ENCODE measurements at places on chromosomes 6 and 20.

GRCh38 chr6:72553531-72554511 lies 68.0 kb upstream of the KCNQ5 start:
- no peak for DNase-seq

DNA sequence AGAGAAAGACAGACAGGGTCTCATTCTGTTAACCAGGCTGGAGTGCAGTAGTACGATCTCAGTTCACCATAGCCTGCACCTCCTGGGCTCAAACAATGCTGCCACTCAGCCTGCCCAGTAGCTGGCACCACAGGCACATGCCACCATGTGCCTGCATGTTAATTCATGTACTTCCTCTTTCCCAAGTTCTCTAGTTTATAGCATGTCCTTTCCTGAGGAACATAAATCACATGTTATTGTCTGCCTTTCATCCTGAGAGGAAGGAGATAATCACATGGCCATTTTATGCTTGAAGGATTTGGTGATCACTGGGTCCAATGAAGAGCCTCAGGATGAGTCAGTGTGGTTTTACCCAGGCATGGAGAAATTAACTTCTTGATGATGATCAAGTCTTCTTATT lies 47.9 kb downstream of the COL11A2 start:
- DNase-seq = peak; percentile 87

- DNase-seq = peak; percentile 64
These were observed 3.5 kb downstream of the CTNNBL1 start for GRCh38 chr20:37697314-37697713.

GRCh38 chr6:7513529-7513928 lies 27.9 kb upstream of the DSP start:
- DNase-seq = no peak

DNA sequence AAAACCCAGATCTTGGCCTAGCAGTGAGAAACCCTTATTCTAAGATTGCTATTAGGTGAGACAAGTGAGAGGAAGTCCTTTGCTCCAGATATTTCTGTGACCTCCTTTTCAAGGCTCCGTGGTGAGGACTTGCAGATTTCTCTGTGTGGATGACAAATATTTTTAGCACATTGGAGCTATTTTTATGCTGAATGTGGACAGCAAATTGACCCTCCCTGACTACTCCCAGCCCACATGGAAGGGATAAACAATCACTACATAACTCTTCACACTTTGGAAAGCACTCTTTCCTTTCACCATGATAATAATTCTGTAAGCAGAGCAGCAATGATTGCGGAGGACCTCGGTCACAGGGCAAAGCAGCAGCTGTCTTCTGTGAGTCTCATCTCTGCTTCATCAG lies 88.0 kb upstream of the ADGRF1 start:
- DNase-seq = no peak

All from AML-193 (cell line).